ENCODE measurements at places on chromosomes 6 and 20.

DNA sequence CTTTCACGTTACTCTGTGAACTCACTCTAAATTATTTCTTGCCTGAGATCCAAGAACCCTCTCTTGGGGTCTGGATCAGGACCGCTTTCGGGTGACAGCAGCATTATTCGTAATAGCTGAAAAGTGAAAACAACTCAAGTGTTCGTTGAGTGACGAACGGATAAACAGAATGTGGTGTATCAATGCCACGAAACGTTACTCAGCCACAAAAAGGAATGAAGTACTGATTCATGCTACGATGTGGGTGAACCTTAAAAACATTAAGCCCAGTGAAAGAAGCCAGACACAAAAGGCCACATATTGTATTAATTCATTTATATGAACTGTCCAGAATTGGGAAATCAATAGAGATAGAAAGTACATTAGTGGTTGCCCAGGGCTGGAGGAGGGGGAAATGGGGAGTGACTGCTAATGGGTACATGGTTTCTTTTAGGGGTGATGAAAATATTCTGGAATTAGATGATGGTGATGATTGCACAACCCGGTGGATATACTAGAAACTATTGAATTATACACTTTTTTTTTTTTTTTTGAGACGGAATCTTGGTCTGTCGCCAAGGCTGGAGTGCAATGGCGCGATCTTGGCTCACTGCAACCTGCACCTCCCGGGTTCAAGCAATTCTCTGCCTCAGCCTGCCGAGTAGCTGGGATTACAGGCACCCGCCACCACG is 8.4 kb downstream of the PTGIS start:
- peaks cover 7% of the 10 kb centered on the region for H3K4me1 ChIP-seq
- no peak overlapping the region for H3K4me3 ChIP-seq

DNA sequence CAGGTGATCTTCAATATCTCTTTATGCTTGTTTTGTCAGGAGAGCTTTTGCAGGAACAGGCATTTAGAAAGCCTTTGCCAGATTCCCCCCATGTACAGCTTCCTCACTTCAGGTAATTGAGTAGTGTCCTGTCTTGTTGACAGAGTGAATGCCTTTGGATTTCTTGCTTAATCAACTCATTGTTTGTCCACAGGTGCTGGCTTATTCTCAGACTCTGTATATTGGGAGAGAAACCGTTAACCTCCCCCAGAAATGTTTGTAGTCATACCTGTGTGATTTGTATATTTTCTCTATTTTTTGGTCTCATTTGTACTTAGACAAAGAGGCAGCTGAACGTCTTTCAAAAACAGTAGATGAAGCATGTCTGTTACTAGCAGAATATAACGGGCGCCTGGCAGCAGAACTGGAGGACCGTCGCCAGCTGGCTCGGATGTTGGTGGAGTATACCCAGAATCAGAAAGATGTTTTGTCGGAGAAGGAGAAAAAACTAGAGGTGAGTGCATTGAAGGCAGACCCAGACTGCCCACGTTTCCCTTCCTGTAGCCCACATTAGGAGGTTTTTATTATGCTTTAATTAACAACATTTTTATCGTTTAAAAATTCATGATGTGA is 32.3 kb downstream of the RPRD1B start:
- H3K27me3 ChIP-seq: no peaks in the 10 kb centered on the region
- no peak overlapping the region for H3K4me3 ChIP-seq
- peaks cover 6% of the 10 kb centered on the region for H3K4me1 ChIP-seq
- DNase-seq: no peak
- no peak overlapping the region for H3K27ac ChIP-seq

GRCh38 chr6:151112130-151112529 is 127.6 kb upstream of the AKAP12 start:
- H3K27ac ChIP-seq: no peak overlapping the region
- H3K4me3 ChIP-seq: no peak overlapping the region
- H3K36me3 ChIP-seq: no peaks in the 10 kb centered on the region
- H3K27me3 ChIP-seq: no peaks in the 10 kb centered on the region
- DNase-seq: no peak

DNA sequence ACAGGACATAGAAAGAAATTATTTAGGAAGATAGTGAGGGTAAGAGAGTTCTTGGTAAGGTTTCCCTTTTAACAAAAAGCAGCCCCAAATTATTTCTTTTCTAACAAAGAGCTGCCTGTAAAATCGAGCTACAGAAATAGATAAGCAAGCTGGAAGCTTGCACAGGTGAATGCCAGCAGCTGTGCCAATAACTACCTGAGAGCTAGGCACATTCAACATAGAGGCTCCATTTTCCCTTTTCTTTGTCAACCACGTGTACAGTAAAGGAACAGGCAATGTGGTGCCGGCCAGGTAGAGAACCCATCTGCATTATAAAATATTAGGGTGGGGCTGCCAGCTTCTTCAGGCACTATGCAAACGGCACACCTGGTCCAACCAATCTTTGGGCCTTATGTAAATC is 341.6 kb upstream of the JAG1 start:
- H3K36me3 ChIP-seq: no peaks in the 10 kb centered on the region
- no peak overlapping the region for H3K27ac ChIP-seq
- H3K27me3 ChIP-seq: peaks cover 4% of the 10 kb centered on the region
- H3K4me1 ChIP-seq: no peaks in the 10 kb centered on the region
- H3K4me3 ChIP-seq: no peak overlapping the region
